Fibroblast of skin of back (primary cell): ENCODE measurements at places on chromosomes 1 and 21.

GRCh38 chr21:42939582-42940413, 14.4 kb upstream of the ERVH48-1 start:
- DNase-seq: peak; percentile 95

DNA sequence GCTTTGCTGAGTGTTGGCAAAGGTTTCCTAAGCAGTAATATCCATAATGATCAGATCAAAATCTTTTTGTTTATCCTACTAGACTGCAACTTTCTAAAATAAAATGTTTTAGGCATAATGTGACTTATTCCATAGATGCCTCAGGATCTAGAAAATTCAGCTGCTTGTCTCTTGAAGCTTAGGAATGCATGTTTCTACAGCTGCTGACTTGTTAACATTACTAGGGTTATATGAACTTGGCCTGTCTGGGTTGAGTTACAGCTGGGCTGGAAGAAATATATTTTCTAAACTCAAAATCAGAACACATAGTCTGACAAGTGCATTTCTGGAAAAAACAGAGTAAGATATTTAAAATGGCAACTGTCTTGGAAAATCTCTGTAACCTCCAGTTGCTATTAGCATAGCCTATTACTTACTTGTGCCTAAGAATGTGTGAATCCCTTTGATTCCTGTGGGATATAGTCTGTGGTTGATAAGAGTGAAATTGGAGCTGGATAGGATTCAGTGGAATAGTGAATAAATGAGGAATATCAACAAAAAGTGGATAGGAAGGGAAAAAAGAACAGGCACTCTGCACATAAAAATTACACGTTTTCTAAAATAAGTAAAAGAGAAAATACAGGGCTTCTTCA, 61.2 kb downstream of the RGS4 start:
- no peak for DNase-seq

DNA sequence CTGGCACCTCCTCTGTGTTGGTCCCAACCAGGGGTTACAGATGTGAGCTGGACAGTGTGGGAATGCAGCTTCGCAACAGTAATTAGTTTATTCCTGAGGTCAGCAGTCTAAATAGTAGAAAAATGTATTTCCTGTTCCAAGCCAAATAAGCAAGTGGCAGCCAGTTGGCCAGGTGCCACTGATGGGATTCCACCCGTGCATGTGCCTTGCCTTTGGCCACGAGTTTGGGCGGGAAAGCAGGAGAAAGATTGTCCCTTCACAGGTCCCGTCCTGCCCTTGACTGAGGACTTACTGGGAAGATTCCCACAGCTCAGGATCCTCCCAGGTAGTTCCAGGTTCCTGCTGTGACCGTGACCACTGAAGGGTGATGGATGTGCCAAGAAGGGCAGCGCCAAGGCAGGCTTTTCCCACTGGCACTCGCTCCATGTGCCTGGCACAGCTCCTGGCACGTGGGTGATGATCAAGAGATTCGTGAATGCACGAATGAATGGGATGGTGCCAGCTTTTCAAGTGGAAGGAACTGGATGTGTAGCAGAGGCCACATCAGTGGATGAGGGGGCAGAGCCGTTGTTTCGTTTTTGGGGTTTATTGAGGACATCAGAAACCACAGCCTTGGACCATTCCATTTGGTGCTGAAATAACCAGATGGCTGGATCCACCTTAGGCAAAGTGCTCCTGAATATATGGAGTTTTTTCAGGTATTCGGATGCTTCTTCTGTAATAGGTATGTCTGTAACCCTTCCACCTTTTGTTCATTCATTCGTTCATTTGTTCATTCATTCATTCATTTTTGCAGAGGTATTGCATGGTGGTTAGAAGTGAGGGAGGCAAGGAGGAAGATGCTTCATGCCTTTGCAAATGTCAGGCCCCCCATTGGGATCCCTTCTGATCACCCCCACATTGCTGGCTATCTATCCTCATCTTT, 62.4 kb upstream of the WNT4 start:
- DNase-seq: no peak

DNA sequence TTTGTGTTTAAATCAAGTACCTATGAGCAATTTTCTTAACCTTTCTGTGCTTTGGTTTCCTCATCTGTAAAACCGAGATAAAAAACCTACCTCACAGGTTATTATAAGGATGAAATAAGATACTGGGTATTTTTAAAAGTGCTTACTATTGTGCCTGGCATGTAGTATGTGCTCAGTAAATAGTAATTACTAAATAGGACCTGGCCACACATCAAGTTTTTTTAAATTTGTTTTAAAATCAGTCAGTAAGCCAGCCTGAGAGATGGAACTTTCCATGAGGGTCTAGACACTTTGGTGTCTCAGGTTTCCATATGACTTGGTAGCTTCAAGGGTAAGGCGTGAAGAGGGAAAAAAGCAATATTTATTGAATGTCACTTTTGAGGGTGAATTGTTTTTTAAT, 7.0 kb upstream of the ATF3 start:
- no peak for DNase-seq
